ENCODE measurements at places on chromosomes 1 and 21.

DNA sequence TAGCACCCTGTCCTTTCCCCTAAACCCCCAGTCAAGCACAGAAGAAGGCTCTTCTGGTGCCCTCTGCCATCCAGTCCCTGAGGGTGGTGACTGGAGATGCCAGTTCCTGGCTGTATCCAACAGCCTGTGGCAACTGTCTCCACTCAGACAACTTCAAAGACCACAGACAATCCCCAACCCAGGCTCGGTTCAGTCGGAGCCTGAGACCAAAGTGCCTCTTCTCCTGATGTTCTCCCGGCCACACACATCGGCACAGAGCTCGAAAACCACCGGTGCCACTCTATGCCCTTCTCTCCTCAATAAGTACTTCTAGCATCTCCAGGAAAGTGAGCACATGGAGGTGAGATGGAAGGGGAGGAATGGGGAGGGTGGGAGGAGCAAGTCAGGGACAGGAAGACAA, 39.6 kb upstream of the HMGB4 start:
- no peak for DNase-seq

DNA sequence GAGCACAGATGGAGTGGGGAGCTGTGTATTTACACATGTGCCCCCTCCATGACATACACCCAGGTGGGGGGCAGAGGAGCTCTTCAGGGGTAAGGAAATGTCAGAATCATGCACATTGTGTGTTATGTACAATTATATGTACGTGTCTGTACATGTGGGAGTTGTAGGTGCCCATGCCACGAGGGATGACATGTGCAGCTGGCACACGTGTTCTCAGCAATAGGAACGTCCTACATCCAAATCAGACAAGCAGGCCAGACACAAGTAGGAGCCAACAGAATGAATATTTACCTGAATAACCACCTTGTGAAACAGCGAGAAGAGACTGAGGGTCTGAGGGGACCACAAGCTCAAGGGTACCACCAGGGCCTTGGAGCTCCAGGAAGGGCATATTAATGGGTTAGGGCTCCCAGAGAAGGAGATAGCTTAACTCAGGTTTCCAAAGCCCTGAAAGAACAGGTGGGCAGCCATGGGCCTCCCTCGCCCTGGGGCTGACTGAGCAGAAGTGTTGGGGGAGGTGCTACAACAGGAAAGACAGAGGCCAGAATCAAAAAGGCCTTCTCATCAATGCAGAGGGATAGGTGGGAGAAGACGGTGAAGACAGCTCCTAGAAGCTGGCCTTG, 3.2 kb downstream of the COL16A1 start:
- no peak for DNase-seq

DNA sequence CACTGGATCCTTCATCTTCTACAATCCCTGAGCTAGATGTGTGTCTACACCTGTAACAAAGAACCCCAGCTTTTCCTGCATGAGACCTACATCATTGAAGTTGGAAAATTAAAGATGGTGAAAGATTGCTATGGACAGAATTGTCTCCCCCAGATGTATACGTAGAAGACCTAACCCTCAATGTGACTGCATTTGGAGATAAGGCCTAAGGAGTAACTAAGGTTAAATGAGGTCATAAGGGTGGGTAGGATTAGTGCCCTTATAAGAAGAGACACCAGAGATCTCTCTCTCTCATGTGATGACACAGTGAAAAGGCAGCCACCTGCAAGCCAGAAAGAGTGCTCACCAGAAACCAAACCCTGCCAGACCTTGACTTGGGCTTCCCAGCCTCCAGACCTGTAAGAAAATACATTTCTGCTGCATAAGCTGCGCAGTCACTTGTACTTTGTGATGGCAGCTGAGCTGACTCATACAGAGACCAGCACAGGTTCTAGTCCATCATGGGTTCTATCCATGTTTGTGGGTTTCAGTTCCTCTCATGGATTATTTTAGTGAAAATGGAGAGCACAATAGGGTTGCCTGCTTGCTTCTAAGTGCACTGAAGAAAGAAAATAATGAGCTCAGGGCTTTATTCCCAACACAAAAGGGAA, 180.8 kb downstream of the TPR start:
- DNase-seq, result no peak

GRCh38 chr1:50787266-50787665, 172.8 kb downstream of the FAF1 start:
- no peak for DNase-seq

DNA sequence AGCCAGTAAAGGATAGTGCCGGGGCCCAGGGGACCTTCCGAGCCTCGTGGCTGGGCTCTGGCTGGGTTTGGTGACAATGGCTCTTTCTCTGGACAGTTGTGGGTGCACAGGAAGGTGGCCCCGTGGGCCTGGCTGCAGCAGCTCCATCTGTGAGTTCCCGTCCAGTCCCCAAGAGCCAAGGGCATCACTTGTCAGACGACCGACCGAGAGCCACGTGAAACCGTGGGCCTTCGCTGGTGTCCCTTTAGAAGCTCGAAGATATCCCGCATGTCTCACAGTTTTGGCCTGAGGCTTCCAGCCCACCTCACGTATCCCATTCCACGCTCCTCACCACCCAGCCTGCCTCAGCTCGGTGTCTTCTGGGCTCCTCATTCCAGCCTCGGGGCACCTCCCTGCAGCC, 27.2 kb upstream of the UMODL1 start:
- no peak for DNase-seq

- peak; percentile 11 for DNase-seq
These were observed 118.2 kb downstream of the RRAGC start for GRCh38 chr1:38741341-38741740.

DNA sequence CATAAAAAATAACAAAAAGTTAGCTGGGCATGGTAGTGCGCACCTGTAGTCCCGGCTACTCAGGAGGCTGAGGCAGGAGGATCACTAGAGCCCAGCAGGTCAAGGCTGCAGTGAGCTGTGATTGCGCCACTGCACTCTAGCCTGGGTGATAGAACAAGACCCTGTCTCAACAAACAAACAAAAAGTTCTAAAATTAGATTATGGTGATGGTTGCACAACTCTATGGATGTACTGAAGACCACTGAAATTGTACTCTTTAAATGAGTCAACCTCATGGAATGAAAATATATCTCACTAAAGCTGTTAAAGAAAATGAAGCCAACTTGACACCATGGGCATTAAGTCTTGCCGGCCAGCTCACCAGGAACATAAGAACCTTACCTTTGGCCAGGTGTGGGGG, 9.1 kb downstream of the MRAP start:
- DNase-seq, result peak; percentile 80

- no peak for DNase-seq
These were observed 54.4 kb upstream of the SYT6 start for GRCh38 chr1:114208106-114208505.

DNA sequence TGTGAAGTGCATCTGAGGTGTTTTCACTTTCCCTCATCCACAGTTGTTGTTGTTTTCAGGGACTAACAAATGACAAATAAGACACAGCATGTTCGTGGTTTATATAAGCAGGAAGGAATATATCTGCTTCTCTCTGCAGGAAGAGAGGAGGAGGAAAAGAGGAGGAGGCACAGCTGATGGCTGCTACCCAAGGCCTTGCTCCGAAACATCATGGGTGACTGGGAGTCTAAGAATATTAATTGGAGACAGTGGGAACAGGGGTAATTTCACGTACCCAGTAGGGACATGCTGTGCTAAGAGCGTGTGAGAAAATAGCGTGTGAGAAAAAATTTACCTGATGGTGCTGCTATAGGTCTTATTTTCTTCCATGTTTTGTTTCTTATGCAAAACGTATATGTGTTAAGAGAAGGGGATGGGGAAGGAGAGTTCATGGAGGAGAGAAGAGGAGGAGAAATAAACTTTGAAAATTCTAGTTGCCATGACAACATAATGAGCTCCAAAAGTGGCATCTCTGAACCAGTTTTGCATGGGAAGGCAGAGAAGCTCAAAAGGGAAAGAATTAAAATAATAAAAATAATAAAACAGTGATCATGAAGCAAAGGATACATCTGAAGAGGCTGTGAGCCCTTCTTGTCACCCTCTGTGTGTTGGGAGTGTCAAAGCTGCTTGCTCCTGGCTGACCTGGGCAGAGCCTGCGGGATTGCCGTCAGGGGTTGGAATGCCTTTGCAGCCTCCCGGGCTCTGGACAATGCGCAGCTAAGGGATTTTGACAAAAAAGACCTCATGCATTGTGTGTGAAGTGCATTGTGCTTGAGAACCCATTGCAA, 192.0 kb downstream of the CACNA1E start:
- no peak for DNase-seq

DNA sequence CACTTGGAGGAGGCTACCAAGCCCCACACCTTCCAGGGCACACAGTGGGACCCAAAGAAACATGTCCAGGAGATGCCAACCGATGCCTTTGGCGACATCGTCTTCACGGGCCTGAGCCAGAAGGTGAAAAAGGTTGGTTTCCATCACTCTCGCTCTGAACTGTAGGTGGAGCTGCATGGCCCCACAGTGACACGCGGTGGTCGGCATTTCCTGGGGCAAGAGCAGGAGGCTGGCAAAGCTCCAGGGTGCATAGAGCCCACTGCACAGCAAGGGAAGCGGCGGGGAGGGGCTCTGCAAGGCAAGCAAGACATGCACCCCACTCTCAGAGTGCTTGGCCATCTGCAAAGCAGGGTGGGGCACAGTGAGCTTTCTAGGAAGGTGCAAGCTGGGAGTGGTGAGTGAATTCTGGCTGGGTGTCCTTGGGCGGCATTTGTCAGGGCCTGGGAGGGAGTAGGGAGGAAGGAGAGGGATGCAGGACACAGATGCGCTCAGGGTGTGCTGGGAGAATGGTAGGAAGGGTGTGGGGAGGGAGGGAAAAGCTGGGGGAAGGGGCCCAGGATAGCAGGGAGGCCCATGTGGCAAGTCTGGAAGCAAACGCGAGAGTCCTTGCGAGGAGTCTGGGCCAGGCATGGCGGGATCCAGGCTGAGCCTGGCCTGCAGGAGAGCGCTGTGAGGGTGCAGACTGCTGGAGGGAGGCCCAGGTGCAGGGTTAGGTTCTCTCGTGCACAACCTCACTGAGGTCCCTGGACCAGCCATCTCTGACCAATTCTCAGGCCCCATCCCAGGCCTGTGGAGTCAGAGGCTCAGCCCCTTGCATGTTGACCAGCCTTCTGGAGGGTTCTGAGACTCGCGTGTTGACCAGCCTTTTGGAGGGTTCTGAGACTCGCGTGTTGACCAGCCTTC, 11.0 kb downstream of the TRPM2 start:
- DNase-seq, result no peak

DNA sequence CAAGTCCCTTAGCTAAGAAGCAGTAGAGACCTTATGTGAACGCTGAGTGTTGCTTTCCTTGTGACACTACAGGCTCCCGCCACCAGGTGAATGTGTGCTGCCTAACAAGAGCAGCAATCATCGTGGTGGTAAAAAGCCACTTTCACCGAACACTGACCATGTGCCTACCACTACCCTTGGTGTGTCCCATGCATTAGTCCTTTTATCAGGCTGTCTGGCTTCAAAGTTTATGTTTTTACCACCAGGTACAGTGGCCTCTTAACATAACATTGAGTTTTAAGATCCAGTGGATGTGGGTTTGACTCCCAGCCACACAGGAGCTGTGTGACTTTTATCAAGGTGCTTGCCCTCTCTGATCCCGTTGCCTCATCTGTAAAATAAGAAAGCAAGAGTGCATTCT, 1.7 kb downstream of the C1QB start:
- peak; percentile 6 for DNase-seq

DNA sequence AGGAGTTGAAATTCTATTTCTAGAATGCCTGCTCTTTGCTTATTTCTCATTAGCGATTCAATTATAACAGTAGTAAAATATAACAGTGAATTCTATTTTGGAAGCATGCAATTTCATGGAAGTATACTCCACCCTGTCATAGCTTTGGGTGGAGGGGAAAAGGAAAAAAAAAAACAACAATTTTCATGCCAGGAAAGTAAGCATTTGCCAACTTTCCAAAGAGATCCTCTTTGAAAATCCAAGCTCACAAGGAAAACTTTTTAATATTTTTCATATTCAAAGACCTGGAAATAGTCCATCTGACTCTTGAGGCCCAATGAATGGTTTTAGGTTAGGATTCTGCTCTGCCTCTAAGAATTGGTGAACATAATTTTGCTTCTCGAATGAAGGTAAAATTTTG, 134.5 kb downstream of the PTPN14 start:
- no peak for DNase-seq

GRCh38 chr1:81305997-81306452, 494.7 kb upstream of the ADGRL2 start:
- DNase-seq, result peak; percentile 62

GRCh38 chr1:53001128-53001527, 60.9 kb upstream of the PODN start:
- DNase-seq, result no peak

- DNase-seq, result peak; percentile 71
These were observed 15.2 kb downstream of the ITPKB start for GRCh38 chr1:226723657-226724532.

GRCh38 chr1:56910441-56910985, 55.3 kb downstream of the C8B start:
- DNase-seq, result no peak

- DNase-seq, result no peak
These were observed 418.8 kb downstream of the SIPA1L2 start for GRCh38 chr1:232211149-232211548.

- DNase-seq, result no peak
These were observed 1.7 kb upstream of the TMEM269 start for GRCh38 chr1:42783092-42783491.

DNA sequence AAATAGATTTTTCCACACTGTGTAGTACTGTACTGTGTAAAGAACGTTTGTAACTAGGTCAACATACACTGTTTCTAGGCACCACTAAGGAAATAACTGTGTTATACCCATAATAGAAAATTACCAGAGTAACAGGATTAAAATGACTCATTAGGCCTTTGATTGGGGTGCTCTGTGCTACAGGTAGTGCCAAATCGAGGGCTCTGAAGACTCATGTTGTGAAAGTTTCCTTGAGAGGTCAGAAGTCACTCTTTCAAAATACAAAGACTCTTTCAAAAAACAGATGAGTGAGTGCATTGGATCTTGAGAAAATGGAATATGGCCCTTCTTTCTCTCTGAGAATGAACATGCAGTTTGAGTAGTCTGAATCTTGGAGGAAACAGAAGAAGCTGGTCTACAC, 143.0 kb downstream of the MRPL39 start:
- DNase-seq, result peak; percentile 8

DNA sequence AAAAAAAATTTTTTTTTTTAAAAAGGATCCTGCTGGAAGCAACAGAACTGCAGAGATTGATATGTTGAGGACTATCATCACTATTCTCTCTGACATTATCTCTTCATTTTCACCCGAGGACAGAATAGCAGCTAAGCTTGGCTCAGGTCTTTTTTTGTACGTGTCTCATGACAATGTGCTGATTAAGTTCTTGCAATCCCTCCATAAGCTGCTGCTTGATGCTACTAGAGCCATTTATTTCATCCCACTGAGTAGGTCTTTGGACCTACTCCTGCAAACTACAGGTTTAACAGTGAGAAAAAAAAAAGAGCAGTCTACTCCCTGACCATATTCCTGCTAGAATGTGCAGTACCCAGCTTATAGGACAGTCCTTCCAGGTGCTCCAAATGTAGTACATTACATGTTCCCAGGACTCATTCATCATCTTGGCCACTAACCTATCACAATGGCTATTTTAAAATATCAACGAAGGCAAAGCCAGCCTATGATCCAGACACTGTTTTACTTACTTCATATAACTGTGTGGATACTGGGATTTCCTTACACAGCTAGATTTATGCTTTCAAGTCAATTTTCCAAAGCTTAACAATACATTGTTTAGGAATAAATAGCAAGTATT, 54.1 kb downstream of the ARHGAP29 start:
- DNase-seq, result no peak

Measured in iris pigment epithelial cell (primary cell).